ENCODE measurements at places on chromosomes 6 and 20. TPM values are rescaled to one million over a fixed set of nuclear protein-coding genes. Genes with fewer than 3 reads are reported as not detected.

The OPN5 gene
- not detected for total RNA-seq

The SEMG1 gene
- not detected for total RNA-seq

The SF3B5 gene
- total RNA-seq = 128 TPM

The AURKA gene
- total RNA-seq = 91.9 TPM

The HLA-DRA gene
- total RNA-seq = 204 TPM

The PDE7B gene
- 0.68 TPM for total RNA-seq

The JPH2 gene
- 0.10 TPM for total RNA-seq

The ARHGAP40 gene
- not detected for total RNA-seq

DNA sequence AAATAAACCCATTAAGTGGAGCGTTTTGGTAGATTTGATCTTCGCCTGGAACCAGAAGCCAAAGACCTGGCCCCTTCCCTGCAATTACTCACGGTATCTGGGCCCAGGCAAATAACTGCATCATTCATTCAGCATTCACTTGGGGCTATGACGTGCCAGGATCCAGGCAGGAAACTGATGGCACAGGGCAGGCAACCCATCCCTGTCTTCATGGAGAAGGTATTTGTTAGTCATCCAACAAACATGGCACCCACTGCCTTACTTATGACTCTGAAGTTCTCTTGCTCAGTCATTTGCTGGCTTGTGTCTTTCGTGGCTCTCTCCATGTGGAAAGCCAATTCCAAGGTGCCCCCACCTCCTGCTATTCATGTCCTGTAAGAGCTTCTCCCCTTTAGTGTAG is 232.4 kb downstream of the BMP7 start:
- DNase-seq = no peak
- H3K27me3 ChIP-seq = no peaks in the 10 kb centered on the region
- H3K27ac ChIP-seq = no peak overlapping the region
- no peaks in the 10 kb centered on the region for H3K36me3 ChIP-seq

- H3K27ac ChIP-seq = no peak overlapping the region
- no peaks in the 10 kb centered on the region for H3K4me1 ChIP-seq
- peaks cover 28% of the 10 kb centered on the region for H3K27me3 ChIP-seq
- no peak for DNase-seq
These were observed 182.8 kb downstream of the ZMYND8 start for GRCh38 chr20:47173596-47174216.

GRCh38 chr20:24917056-24917455 is 32.0 kb upstream of the CST7 start:
- H3K27ac ChIP-seq = no peak overlapping the region
- peaks cover 12% of the 10 kb centered on the region for H3K4me1 ChIP-seq
- no peaks in the 10 kb centered on the region for H3K36me3 ChIP-seq
- no peak overlapping the region for H3K4me3 ChIP-seq
- DNase-seq = no peak
- peaks cover 7% of the 10 kb centered on the region for H3K27me3 ChIP-seq

GRCh38 chr6:143419526-143419925 is 31.0 kb downstream of the ADAT2 start:
- peaks cover 5% of the 10 kb centered on the region for H3K36me3 ChIP-seq
- no peak overlapping the region for H3K27ac ChIP-seq
- no peak for DNase-seq
- no peak overlapping the region for H3K4me3 ChIP-seq

DNA sequence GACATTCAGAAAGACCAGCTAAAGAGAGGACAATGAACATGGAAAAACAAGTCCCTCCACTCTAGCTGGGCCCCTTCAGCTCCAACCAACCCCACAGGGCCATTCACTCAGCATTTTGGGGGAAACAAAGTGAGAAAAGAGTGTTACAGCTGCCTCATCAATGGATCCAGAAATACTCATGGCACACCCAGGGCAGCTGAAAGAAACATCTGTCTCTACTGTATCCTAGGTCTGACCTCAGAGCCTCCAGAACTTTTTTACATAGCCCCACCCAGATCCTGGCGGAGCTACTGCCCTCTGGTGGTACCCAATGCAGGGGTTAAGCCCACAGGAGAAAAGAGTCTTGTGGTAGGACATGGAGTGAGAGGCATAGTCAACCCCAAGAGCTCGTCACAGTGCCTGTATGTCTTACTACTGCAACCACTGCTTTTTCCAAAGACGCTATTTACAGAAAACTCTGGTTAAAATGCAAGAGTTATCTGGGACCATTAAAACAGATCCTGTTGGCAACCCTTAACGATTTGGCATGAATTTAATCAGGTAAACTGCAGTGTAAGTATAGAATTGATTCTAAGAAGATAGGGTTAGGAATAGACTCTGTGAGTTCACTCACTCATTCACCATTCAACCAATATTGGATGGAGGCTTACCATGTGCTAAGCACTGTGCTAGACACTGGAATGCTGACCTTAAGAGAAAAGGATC is 37.4 kb upstream of the FAM83C start:
- H3K4me1 ChIP-seq = peaks cover 8% of the 10 kb centered on the region
- no peak overlapping the region for H3K27ac ChIP-seq
- DNase-seq = peak; percentile 69

DNA sequence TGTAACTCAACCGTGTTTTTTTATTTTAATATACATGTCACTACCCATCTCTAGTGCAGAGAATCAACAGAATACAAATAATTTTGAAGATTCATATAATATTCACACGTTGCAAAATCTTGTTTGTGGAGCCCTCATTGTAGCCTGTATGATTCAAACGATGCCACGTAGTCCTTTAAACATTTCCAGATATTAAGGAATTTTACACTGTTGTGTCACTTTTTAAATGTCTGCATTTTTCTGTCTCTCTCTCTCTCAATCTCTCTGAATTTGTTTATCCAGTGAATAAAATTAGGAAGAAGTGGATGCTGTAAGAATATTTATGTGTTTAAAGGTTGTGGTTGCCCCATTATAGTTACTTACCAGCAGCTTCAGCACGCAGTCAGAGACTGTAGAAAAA is 262.0 kb downstream of the PAX1 start:
- no peak overlapping the region for H3K4me3 ChIP-seq
- H3K36me3 ChIP-seq = no peaks in the 10 kb centered on the region
- H3K27me3 ChIP-seq = no peaks in the 10 kb centered on the region
- H3K27ac ChIP-seq = no peak overlapping the region
- no peaks in the 10 kb centered on the region for H3K4me1 ChIP-seq
- DNase-seq = no peak

DNA sequence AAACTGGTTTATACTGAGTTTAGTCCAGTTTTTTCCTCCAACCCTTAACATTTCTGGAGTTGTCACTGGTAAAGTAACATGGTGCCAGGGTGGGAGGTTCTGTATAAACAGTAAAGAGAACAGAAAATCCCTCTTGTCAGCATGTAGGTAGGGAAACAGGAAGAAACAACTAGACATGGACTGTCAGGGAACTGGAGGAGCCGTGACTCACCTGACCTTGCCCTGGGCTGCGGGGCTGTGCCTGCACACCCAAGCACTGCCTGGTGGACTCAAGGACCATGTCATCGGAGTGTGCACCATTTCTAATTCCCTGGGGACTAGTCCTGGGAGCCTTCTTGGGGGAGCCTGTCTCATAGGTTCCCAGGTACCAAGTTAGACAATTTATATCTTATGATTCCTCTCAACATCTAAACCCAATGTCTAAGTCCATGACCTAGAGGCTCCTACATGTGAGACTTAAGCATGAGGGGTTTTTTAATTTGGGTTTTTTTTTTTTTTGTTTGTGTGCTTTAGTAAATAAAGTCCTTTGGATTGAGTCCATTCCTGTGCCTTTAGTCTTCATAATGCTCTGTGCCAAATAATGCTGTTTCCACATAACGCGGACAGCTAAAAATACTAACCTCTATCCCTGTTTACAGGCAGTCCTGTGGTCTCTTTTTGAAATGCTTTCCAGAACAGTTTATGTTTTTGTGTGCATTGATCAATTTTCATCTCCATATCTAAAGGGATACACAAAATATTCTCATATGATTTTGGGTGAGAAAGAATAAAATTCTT is 136.9 kb upstream of the SUPT3H start:
- no peaks in the 10 kb centered on the region for H3K27me3 ChIP-seq
- no peak for DNase-seq
- H3K4me1 ChIP-seq = peaks cover 2% of the 10 kb centered on the region
- no peak overlapping the region for H3K4me3 ChIP-seq
- H3K27ac ChIP-seq = no peak overlapping the region

DNA sequence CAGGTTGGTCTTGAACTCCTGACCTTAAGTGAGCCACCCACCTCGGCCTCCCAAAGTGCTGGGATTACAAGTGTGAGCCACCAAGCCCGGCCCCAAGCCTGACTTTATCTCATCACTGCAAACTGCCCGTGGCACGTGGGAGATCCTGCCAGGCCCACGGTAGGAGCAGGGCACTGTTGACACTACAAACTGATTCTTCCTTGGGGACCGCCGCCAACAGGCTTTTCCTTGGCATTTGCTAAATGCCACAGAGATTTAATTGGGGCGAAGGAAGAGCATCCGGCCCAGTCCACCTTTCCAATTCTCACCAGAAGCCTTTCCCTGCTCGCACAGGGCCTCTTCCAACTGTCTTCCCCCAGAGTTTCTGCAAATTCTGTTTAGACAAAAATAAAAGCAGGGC is 11.0 kb downstream of the ATP9A start:
- H3K27me3 ChIP-seq = peaks cover 3% of the 10 kb centered on the region
- no peaks in the 10 kb centered on the region for H3K36me3 ChIP-seq
- H3K4me3 ChIP-seq = no peak overlapping the region
- no peak for DNase-seq
- H3K4me1 ChIP-seq = peaks cover 1% of the 10 kb centered on the region

DNA sequence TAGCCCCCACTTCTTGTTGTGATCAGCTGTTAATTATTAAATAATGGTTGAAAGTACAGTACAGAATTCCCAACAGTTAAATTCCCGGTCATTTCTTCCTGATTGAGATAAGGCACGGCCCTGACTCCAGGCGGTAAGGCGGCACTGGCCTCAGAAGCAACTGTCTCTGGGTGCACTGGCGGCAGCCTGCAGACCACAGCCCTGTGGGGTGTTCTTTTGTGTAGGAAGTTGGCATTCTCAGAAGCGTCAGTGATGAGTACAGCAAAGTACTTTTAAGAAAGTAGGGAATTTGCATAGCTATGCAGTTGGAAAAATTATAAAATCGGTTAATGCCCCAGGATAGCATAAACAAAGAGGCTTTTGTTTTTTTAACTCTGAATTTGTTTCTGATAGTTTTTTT is 50.5 kb downstream of the SAMD5 start:
- DNase-seq = no peak
- no peaks in the 10 kb centered on the region for H3K36me3 ChIP-seq
- H3K4me1 ChIP-seq = no peaks in the 10 kb centered on the region
- no peak overlapping the region for H3K4me3 ChIP-seq

DNA sequence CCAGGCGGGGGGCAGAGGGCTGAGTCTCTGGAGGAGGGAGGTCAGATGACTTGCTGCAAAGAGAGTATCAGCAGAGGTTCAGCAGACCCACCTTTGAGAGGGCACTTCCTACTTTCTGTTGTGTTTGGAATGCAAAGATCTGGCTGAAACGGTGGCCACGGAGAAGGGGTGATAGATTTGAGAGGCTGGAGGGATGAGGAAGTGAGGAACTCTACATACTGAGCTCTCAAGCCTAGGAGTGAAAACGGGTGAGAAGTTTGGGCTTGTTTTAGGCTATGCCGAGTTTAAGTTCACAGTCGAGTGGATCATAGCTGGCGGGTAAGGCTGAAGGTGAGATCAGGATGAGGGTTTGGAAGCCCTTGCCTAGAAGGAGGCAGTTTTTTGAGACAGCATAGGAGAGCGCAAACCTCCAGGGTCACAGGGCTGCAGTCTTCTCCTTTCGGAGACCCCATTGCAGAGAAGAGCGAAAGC is 477 bp upstream of the ITPA start:
- H3K27ac ChIP-seq = peak overlapping the region; percentile 90
- DNase-seq = peak; percentile 24
- H3K4me3 ChIP-seq = peak overlapping the region; percentile 95

- no peak for DNase-seq
- H3K27me3 ChIP-seq = peaks cover 4% of the 10 kb centered on the region
- H3K36me3 ChIP-seq = no peaks in the 10 kb centered on the region
- H3K27ac ChIP-seq = no peak overlapping the region
These were observed 185.8 kb downstream of the PHF3 start for GRCh38 chr6:63821442-63821841.

DNA sequence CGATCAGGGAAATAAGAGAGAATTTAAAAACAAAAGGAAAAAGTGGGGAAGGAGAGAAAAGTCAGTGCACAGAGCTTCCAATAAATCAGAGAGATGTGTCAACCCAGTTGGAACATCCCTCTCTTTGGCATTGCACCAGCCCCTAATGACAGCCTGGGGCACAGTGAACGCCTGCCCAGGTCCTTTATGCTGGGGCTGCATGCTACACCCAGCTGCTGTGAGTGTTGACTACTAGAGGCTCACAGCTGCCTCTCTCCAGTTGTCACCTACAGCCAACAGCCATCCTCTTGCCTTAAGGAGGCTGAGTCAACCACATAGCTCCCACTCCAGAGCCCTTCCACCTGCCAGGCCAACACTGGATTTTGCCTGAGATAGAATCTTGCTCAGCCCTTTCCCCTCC is 19.0 kb downstream of the OR2H2 start:
- H3K4me1 ChIP-seq = no peaks in the 10 kb centered on the region
- DNase-seq = no peak
- no peak overlapping the region for H3K27ac ChIP-seq
- no peaks in the 10 kb centered on the region for H3K27me3 ChIP-seq

DNA sequence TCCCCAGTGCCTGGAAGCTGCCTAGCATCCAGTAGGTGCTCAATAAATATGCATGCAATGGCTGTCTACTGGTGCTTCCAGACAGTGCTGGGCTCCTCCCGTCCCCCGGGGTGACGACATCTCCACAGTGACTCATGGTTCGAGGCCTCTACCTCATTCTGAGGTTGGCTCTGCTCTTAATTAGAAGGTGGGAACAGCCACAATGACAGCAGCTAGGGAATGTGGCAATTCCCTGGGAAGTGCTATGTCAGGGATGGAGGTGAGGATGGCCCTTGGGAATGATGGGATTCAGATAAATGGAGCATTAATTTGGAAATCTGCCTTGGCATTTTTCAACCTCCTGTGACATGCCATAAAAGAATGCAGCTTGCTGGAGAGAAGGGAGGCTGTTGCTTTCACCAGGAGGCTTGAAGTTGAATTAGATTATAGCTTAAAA is 43.5 kb upstream of the NFATC2 start:
- no peak overlapping the region for H3K4me3 ChIP-seq
- no peaks in the 10 kb centered on the region for H3K27me3 ChIP-seq
- peaks cover 10% of the 10 kb centered on the region for H3K4me1 ChIP-seq
- H3K36me3 ChIP-seq = no peaks in the 10 kb centered on the region
- DNase-seq = no peak

- peaks cover 9% of the 10 kb centered on the region for H3K27me3 ChIP-seq
- H3K36me3 ChIP-seq = no peaks in the 10 kb centered on the region
- peaks cover 2% of the 10 kb centered on the region for H3K4me1 ChIP-seq
- no peak overlapping the region for H3K27ac ChIP-seq
- DNase-seq = no peak
These were observed 1.3 kb downstream of the FAM83C start for GRCh38 chr20:35290887-35291417.

DNA sequence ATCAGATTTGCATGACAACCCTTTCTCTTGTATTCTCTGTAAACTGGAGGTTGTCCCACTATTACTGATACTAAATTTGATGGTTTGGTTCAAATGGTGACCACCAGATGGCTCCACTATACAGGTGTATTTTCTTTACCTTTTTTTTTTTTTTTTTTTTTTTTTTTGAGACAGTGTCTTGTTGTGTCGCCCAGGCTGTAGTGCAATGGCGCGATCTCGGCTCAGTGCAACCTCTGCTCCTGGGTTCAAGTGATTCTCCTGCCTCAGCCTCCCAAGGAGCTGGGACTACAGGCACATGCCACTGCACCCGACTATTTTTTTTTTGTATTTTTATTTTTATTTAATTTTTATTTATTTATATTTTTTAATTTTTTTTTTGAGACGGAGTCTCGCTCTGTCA is 6.6 kb upstream of the WTAP start:
- peaks cover 26% of the 10 kb centered on the region for H3K4me1 ChIP-seq
- H3K4me3 ChIP-seq = no peak overlapping the region
- peaks cover 23% of the 10 kb centered on the region for H3K36me3 ChIP-seq
- no peaks in the 10 kb centered on the region for H3K27me3 ChIP-seq
- DNase-seq = peak; percentile 36
